HL-60 (cell line): ENCODE measurements at places on chromosomes 2 and 18.
A peak's percentile ranks its signal among the peaks of the same experiment; 100 is the strongest.

DNA sequence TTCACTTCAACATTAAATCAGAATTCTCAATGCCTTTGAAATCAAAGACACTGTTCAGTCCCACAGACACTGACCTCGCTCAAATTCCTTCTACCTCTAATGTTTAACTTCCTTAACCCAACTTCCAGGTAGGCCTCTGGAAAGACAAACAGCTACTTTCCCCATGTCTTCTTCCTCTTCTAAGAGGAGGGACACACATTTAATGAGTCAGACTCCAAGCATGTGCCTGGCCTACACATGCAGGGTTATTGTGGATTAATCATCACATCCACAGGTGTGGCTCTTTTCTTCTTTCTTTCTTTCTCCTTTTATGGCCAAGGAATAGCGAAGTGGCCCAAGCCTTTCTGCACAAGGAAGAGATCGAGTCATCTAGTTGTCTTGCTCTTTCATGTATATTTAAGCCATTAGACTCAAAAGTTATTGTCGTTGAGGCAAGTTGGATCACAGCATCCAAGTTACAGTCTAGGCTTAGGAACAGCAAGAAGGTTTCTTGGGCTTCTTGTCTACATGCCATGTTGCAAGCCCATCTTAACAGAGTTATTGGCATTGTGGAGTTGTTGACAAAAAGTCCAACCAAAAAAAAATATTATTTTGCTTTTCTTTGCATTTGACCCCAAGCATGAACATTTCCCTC is 387.8 kb downstream of the IRS1 start:
- no peak for DNase-seq

- peak; percentile 81 for DNase-seq
These were observed 9.7 kb upstream of the ZNF516 start for GRCh38 chr18:76504749-76505148.

DNA sequence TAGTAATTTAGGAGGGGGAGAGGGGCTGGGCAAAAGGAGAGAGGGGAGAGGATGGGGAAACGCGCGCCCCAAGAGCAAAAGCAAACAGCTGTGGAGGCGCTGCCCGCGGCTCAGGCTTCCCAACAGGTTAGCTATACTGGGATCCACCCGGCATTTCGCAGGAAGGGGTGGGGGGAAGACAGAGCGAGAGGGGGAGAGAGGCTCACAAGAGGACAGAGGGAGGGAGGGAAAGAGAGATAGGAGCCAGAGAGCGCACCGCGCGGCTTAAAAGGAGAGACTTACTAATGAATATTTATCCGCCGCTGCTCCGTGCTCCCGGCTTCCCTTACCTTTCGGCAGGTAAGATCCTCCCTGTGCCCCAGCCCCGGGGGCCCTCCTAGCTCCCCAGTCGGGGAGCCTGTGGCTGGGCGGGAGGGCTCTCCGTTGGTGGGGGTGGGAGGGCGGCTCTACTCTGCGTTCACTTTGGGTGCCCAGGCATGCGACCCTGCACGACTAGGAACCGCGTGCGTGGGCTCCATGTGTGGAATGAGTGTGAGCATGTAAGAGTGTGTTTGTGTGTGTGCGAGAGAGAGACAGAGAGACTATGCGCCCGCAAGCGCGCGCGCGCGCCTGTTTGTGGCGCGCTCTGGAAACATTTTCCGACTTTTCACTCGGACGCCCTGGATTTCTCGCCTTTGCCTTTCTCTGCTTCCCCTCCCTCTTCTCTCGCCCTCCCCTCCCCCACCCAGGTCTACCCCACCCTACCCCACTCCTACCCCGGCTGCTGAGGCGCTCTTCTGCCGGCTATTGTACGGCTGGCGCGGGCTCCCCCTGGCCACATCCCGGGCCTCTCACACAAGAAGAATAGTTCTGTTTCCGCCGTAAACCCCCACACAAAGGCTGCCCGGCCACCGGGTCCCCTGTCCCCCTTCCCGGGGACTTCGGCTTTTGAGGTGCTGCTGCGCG is 7.2 kb upstream of the SIX3 start:
- DNase-seq: no peak

- no peak for DNase-seq
These were observed 1.8 kb downstream of the DPP4 start for GRCh38 chr2:162072181-162072702.

DNA sequence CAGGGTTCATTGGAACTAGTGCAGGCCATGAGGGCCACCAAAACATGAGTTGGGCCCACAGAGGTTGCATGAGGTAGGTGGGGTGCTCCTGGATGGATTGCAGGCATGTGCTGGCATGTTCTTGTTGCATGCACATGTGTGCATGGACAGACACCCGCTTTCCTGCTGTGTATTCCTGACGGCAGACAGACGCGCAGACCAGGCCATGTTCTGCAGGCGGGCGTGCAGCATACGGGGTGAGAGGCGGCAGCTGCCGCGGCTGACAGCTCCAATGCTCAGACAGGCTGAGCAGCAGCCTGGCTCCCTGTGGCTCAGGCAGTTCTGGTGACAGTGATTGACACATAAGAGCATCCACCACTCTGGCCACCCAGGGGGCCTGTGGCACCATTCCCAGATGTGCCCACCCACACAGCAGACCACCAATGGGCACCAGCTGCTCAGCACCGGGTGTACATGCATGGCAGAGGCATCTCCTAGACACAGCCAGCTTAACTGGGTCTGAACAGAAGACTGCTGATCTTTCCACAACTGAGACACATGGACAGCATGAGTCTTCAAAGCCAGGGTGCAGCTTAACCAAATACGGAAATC is 21.2 kb downstream of the HS1BP3 start:
- no peak for DNase-seq

DNA sequence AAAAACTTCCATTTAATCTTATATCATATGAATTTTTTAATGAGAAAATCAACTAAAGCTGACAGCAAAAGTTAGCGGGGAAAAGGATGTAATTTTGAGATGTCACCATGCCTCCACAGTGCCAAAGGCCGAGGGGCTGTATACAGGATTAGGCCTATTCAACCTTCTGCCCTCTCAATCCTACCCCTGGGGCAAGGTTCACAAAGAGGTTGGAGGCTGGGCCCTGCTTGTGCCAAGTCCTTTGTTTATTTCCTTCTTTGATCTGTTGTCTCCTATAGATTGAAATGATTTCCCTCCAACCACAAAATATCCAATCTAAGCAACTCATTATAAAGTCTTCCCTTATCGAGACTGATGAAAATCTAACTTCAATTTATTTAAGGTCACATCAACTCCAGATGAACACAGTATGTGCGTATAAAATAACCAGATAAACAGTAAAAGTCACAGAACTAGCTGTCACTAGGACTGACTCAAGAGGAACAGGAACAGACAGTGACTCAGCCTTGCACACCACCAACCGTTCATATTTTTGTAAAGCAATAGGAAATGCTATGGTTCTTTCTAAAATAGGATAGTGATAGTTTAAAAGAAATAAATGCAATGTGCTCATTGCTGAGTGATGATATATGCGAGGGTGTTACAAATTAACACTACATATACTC is 95.8 kb downstream of the SLC25A12 start:
- DNase-seq: peak; percentile 66
